ENCODE measurements at places on chromosomes 1 and 21.

DNA sequence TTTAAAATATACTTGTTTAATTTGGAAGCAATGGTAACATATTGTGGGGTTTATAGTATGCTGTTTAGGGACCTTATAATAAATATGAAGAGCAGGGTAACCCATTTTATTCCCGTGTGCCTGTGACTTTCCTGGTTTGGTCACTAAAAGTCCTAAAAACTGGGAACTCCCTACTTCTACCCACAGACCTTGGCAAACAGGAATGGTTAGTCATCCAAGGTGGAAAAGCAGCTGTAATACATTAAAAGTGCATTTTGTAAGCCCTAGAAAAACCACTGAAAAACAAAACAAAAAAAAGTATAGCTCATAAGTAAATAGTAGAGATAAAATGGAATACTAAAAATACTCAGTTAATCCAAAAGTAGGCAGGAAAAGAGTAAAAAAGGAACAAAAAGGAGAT lies 538.9 kb downstream of the LMO4 start:
- no peak for DNase-seq

DNA sequence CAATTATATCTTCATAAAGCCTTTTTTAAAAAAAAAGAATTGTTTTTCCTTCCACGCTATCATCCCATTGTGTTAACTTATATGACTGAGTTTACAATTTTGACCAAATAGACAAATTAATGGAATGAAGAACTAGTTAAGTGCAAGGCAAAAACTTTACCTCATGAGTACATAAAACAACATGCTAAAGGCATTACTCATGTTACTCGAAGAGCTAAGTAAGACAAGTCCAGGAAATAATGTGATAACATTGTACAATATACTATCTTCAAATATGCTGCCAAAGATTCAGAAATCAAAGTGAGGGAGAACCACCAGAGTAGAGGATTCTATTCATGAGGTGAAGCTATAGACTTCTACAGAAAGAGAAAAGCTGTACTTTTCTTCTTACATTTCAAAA lies 24.2 kb upstream of the DYNLT5 start:
- no peak for DNase-seq

GRCh38 chr1:9069326-9070100 lies at the start of gene SLC2A5:
Gene SLC2A5, minus strand, starts transcription at chr1:9069635. Its CDS starts 99 bp downstream, at chr1:9069536.
- no peak for DNase-seq

GRCh38 chr1:91783423-91784170 lies 102.4 kb downstream of the TGFBR3 start:
- no peak for DNase-seq

DNA sequence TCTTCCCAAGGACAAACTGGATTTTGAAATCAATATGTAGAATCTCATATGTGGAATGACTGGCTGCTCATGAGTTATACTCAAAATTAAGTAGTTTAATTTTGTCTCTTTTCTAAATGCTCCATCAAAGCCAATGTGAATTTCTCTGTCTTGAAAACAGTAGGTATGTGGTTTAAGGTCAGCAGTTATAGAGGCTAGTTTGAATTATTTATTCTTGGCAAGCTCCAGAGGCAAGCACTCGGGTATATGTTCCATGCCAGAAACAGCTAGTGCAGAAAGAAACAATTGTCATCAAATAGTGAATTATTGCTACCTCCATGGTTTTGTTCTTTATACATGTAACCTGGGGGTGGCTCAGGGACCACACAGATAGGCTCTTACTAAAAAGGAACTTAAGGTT lies 63.5 kb downstream of the LRIG2 start:
- DNase-seq = no peak

- no peak for DNase-seq
Observed at GRCh38 chr1:67997746-67998145, 52.7 kb downstream of the DIRAS3 start.

- no peak for DNase-seq
Observed at GRCh38 chr1:205533748-205534443, 29.4 kb downstream of the CDK18 start.

DNA sequence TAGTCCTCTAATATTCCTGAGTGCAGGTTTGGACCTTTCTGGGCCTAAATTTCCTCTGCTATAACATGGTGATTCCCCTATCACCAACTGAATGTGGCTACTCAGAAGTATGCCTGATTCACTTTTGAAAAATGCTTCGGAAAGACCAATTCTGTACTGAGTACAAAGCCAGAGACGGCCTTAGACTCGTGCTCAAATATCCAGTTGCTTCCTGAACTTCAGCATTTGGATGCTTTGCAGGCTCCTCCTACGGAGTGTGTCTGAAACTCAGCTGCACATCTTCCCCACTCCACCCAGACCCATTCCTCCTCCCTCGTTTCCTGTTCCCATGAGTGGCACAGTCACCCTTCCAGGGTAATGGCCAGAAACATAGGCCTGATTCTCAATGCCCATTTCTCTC lies 98.4 kb upstream of the GADD45A start:
- no peak for DNase-seq

DNA sequence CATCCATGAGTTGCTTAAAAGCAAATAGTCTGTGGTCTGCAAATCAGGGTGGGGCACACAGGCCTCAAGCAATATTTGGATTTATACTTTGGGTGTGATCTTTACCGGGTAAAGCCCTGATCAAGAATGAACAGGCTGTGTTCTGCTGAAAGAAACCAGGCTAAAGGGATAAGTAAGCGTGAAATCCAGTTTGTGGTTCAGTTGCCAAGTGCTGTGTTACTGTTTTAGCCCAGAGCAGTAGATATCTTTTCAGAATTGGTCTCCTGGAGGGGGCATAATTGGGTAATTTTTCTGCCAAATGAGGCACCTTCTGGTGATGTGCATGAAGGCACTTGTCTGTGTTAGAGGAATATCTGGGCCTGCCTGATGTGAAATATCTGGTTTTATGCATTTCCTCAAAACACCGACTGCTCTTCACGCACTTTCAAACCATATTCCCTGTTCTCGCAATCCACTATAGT lies 21.4 kb downstream of the AIM2 start:
- no peak for DNase-seq

GRCh38 chr1:17370618-17371017 lies 1.4 kb upstream of the PADI6 start:
- DNase-seq = no peak

DNA sequence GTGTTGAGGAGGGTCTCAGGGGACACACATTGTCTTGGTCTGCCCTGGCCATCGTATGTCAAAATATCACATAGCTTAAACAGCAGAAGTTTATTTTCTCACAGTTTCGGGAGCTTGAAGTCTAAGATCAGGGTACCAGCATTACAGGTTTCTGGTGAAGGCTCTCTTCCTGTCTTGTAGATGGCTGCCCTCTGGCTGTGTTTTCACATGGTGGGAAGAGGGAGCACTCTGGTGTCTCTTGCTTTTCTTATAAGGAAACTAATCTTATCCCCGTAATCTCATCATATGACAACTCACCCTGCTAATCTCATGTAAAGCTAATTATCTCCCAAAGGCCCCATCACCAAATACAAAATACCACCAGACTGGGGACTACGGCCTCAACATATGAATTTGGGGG lies 246.9 kb upstream of the ST6GALNAC5 start:
- DNase-seq = no peak

- peak; percentile 29 for DNase-seq
Observed at GRCh38 chr1:236370420-236370819, 23.7 kb upstream of the EDARADD start.

Measured in stimulated activated CD4-positive, alpha-beta T cell treated with anti-CD3 and anti-CD28 coated beads, Interleukin-1b, Interleukin-23, amount 100 ng/mL, for 48 hours (primary cell).